ENCODE measurements at places on chromosomes 4 and X. TPM values are rescaled to one million over a fixed set of nuclear protein-coding genes. Genes with fewer than 3 reads are reported as not detected.

DNA sequence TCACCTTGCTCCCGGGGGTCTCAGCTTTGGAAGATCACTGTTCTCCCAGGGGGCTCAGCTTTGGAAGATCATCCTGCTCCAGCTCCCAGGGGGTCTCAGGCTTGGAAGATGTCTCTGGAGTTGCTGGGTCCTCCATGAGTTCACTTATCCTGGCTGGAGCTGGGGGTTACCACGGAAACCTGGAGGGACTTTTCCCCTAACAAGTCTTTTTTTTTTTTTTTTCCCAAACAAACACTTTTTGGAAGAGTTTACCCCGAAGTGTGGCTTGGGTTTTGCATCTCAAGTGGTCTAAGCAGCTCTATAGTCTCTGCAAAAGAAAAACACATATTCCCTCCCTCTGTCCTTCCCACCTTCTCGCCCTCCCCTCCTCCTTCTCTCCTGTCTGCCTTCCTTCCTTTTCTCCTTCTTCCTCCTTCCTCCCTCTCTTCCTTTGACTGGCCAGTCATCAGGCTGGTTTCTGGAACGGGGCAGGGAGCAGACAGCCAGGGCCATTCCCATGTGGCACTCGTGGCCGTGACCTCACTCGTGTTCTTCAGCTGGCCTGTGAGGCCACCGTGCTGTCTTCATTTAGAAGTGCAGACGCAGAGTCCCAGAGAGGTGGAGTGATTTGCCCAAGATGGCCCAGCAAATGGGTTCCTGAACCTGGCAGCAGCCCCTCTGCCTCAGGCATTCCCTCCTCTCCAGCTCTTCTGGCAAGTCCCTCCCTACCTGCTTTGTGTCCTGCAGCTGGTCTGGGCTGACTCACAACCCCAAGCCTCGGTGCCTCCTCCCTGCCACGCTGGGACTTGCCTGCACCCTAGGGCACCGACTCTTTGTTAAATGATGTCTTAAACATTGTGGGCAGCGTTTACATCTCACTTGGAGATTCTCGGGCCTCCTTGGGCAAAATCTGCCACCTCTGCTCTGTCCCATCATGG lies 25.9 kb upstream of the HMX1 start:
- DNase-seq = no peak

DNA sequence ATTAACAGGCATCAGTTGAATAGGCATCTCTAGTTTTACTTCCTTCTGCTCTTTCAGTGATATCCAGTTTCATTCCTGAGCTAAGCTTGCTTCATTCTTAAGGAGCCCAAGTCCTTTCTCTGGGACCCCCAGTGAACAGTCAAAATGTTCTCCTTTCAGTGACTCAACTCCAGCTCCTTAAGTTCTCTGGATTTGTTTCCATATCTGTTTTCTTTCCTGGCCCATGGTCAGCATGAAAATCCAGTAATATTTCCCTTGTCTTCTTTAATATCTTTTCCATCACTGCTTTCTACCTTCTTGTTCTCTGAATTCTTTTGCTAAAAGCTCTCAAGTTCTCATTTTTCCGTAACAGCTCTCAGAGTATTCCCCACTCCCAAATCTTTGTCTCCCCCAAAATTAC lies 25.5 kb downstream of the ADGRL3 start:
- DNase-seq = no peak

- no peak for DNase-seq
Observed at GRCh38 chrX:39682778-39683177, 415.0 kb downstream of the BCOR start.

- no peak for DNase-seq
Observed at GRCh38 chr4:101464596-101464995, 117.3 kb upstream of the PPP3CA start.

DNA sequence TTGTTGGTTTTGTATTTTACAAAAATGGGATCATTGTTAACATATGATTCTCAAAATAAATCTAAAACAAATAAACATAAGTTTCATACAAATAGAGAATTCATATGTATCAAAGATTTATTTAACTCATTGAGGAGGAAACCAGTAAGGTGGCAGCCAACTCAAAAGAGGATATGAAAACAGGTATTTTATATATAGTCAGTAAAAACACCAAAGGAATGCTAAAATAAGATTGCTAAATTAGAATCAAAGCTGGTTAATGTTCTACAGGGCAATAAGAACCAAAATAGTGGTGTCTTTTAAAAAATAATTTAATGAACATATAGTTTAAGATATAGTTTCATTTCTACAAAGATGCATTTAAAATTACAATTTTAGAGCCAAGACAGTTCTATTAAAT lies 23.1 kb downstream of the XKRX start:
- DNase-seq = no peak

The OGT gene
- 215 TPM for total RNA-seq

The HSFX2 gene
- 0.36 TPM for total RNA-seq

The YY2 gene
- 1.4 TPM for total RNA-seq
